ENCODE measurements at places on chromosomes 5 and 9.

- no peak for DNase-seq
Measured at GRCh38 chr9:84322828-84323227, 17.7 kb downstream of the SLC28A3 start.

GRCh38 chr9:94865582-94866452 is 139.3 kb downstream of the AOPEP start:
- no peak for DNase-seq

DNA sequence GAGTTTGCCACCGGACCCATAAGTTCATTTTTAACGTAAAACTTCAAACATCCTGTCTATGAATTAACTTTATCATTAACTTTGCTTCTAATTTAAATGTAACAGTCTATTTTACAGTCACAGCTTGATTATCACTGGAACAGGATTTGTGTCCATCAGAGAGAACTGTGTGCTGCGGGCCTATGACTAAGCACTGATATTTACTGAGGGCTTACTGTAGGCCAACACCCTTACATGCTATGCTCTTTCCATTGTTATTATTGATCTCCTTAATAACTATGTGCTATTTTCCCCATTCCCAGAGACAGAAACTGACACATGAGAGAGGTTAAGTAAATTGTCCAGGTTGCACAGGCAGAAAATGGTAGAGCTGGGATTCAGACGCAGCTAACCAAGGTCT is 24.0 kb upstream of the GPR151 start:
- DNase-seq = no peak

- DNase-seq = no peak
Measured at GRCh38 chr9:68817079-68817875, 112.2 kb downstream of the PIP5K1B start.

DNA sequence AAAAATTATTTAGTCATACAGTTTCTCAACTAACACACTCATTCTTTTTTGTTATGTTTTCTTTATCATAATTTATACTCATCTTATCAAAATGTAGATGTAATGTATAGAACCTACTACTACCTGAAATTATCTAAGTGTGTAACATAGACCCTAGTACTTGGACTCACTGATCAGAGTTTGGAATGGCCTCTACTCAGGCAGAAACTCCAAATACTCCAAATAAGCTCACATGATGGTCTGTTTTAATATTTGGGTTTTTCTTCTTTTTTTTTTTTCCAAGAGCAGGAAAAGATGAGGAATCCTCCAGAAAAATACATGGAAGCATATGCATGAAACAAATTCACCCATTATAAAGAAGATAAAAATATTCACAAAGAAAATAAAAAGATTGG is 126.3 kb downstream of the PDE4D start:
- no peak for DNase-seq

DNA sequence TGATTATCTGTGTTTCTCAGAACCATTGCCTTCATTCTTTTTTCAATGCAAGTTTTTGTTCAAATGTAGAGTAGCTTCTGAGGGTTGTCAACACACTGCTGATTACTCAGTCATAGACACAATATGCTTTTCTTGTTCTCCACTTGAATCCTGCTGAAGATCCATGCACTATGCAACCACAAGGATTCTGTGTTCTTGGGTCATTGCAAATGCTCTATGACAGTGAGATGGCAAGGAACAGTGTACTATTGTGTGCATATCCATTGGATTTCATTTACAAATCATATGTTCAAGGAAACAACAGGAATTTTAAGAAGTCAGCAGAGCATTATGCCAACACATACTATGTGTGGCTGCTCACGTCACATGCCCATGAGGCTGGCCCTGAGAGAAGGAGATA is 1590.2 kb downstream of the EFNA5 start:
- no peak for DNase-seq
